Amygdala (tissue), 56 donors: ENCODE measurements at places on chromosomes 4 and X.

DNA sequence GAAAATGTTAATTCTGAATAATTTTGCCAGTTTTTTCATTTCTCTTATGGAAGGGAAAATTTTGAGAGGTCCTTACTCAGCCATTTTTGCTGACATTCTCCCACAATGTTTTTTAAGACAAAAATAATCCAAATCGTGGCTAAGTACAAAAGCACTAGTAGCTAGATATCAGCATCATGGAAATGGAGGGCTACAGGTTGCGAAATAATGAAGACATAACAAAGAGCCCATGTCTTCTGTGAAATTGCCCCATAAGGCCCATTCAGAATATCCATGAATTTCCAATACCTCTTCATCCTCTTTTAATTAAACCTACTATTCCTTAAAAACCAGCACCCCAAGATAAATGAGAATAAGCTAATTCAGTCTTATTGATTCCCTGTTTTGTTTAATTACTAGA, 107.4 kb downstream of the HNRNPD start:
- DNase-seq, result no peak

DNA sequence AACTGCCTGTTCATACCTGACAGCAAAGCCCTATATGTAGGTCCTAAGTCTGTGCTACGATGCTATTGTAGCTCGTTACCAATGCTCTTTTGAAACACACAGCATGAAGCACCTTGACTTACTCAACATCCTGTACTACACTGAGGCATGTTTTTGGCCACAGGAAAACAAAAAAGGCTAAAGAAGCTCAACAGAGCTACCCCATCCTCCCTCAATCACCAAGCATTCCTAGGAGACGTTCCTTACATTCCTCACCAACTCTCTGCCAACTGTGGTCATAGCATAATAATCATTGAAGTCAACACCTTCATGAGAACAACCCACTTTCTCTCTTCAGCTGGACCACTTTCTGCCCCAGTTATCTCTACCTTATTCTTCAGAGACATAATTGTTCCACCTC, 73.7 kb upstream of the SLC25A43 start:
- DNase-seq, result no peak

- no peak for DNase-seq
These were observed 132.3 kb downstream of the NDST4 start for GRCh38 chr4:114980932-114981708.

- DNase-seq, result no peak
These were observed 72.0 kb downstream of the PRPS1 start for GRCh38 chrX:107700317-107700774.

- no peak for DNase-seq
These were observed 69.3 kb downstream of the ABCB7 start for GRCh38 chrX:75086731-75087195.

- no peak for DNase-seq
These were observed 16.3 kb upstream of the MAOB start for GRCh38 chrX:43898406-43899035.

- no peak for DNase-seq
These were observed 89.5 kb downstream of the TASL start for GRCh38 chrX:30488092-30488491.

DNA sequence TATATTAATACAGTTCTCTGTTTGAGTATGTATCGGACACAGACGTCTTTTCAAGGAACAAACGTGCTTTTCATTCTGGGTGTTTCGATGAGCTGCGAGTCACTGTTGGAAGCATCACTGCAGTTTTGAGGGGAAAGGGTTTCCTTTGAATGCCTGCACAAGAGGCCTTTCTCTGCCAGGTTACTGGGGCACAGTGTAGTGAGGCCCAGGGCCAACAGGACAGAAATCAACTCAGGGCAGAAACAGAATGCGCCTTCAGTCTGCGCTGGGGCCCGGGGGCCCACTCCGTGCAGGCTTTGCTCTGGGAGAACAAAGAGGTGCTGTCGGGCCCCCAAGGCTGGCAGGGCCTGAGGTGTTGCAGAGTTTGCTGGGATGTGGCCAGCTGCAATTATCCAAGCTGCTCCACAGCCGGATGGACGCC, 2.3 kb upstream of the PPP2R3B start:
- DNase-seq, result peak; percentile 67

- DNase-seq, result peak; percentile 3
These were observed at the start of gene ARHGEF9 for GRCh38 chrX:63784902-63785707. ARHGEF9 (minus strand) TSS chrX:63785214; CDS start chrX:63785145, 69 bp downstream.

DNA sequence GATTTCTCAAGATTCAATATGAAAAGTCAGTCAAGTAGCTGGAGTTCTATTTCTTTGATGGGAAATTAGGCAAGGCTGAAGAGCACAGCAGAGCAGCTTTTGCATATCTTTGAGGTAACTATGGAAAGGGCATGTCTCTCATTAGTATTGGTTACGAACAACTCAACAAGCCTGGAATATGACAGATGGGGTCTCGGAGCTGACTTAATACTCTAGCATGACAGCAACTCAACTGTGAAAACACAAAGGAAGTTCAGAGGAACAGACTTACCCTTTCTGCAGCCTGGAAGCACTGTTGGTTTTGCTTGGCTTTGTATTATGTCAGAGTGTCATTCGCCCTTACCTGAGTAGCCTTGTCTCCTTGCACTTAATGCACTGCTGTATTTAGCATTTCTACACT, 79.9 kb upstream of the AADAT start:
- DNase-seq, result no peak

- no peak for DNase-seq
These were observed 63.0 kb upstream of the TRIM2 start for GRCh38 chr4:153141238-153141637.

DNA sequence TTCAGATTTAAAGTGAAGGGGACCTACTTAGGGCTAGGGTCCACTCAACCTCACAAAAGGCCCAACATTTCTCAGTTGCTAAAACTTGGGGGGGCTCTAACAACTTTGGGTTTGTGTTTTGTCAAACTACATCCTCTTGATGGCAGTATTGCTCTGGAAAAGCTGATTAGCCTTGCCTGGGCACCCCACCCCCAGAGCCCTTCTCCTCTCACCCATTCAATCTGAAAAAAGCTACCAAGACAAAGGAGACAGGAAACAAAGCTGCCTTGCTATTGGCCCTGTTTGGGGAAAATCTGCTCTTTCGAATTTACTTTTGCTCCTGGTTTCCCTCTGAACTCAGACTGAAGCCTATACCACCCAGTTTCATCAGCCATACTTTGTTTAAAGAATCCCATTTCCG, 195.2 kb upstream of the STK26 start:
- peak; percentile 19 for DNase-seq

- DNase-seq, result no peak
These were observed 286.8 kb upstream of the VCX3A start for GRCh38 chrX:6821730-6822129.

GRCh38 chr4:25769251-25769650, 93.5 kb downstream of the SEL1L3 start:
- DNase-seq, result no peak

- no peak for DNase-seq
These were observed 570.3 kb downstream of the ADGRL3 start for GRCh38 chr4:61770456-61770855.

DNA sequence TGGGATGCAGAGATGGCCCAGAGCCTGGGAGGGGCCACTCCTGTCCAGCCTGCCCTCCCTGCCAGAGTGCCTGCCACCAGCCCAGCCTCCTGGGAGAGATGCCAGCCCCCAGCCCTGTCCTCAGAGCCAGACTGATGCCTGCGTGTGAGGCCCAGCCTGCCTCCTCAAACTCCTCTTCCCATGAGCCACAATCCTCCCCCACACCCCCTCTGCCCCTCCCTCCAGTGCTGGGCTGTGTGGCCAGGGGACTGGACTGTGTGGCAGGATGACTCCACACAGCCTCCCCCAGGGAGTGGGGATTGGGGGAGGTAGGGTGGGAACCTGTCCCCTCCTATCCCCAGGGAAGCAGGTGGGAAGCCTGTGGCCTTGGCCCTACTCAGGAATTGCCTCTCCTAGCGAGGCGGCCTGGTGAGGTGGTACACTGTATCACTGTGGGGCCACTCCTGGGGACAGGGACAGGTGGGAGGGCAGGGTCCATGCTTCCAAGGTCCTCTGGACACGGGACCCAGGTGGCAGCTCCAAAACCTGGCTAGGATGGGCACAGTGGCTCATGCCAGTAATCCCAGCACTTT, 4.3 kb upstream of the SH3BP2 start:
- peak; percentile 52 for DNase-seq

DNA sequence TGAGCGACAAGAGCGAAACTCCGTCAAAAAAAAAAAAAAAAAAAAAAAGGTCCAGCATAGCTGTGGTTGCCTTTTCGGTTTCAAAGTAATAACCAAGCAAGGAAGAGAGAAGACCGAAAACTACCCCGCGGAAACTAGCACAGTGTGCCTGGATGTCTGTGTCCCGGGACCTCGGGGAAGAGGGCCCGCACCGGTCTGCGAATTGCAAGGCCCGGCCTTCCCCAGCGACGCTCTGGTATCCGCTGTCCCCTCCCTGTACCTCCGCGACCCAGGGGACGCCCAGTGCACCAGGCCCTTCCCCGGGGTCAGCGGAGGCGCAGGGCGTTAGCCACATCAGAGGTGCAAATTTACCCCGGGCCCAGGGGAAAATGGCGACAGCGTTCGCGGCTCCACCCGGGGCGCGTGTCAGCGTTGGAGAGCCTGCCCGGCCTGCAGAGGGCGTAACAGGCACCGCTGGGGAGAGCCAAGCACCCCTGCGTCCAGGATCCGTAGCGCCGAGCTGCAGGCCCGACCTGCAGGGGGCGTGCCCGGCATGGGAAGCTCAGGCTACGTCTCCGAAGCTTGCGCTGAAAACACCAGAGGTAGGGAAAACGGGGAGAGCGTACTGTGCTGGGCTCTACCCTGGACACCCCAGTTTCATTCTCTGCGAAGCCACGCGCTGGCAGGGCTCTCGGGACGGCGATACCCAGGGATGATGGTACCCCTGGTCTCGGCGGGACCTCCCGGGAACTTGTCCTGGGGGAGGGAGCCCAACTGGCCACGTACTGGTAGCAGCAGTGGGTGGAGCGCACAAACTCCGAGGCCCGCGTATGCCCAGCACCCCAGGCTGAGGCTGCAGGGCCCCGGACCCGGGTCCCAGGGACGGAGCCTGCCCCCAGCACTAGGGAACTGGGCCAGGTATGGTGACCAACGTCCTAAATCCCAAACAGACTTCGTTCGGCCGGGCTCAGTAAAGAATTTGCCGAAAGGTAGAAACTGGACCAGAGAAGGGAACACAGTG, 16.2 kb downstream of the NKX6-1 start:
- no peak for DNase-seq

DNA sequence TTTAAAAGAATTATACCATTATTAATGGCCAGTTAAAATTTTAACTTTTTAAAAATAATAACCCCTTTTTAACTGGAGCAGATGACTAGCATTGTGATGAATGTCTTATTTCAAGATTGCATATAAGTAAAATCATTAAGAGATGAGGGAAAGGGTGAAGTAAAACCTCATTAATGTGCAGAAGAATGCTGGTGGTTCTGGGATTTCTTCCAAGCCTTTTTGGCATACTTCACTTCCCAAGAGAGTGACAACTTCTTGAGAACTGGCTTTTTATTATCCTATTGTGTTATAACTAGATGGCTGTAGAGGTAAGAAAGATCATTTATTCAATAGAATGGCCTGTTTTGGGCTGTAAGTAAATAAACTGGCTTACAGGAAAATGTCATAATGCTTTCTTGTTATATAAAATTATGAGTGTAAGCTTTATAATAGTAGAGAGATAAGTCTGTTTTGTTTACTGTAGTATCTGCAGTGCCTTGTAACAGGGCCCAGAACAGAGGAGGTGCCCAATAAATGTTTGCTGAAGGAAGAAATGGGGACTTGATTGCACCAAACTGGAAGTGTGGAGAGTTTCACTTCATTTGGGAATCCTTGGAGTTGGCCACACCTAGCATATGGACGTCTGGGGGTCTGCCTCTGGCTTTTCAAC, 242.9 kb upstream of the PITX2 start:
- no peak for DNase-seq

DNA sequence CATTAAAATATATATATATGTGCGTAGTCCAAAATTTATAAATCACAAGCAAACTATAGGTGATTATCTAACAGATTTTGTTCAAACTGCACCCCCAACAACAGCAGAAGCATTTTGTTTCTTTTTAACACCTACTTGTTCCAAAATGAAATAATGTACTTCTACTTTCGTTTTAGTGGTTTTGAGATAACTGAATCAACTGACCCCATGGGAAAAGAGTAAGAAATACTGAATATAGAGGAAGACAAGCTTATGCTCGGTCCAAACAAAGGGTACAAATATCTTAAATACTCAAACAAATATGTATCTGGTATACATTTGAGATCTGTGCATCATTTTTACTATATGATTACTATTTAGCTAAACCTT, 22.4 kb downstream of the MAP7D3 start:
- DNase-seq, result no peak

- no peak for DNase-seq
These were observed 913.4 kb downstream of the RPA4 start for GRCh38 chrX:97797076-97797475.

- DNase-seq, result no peak
These were observed 226.9 kb downstream of the ARHGAP24 start for GRCh38 chr4:85701861-85702321.

DNA sequence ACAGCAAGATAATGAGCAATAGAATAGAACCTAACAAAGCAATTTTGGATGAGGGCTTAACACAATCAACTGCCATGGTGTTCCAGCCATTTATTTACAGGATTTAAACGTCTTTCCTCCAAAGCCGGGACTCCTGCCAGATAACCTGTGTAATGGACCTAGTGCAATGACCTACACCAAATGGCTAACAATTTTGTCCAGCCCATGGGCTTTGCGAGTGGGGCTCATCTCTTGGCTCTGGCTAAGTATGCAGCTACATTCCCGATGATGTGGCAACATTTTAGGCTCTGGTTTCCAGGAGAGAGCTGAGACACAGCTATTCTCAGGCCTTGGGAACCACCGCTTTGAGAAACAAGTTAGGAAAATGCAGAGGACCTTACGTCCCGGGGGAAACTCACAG, 822.3 kb upstream of the FTHL17 start:
- DNase-seq, result no peak

DNA sequence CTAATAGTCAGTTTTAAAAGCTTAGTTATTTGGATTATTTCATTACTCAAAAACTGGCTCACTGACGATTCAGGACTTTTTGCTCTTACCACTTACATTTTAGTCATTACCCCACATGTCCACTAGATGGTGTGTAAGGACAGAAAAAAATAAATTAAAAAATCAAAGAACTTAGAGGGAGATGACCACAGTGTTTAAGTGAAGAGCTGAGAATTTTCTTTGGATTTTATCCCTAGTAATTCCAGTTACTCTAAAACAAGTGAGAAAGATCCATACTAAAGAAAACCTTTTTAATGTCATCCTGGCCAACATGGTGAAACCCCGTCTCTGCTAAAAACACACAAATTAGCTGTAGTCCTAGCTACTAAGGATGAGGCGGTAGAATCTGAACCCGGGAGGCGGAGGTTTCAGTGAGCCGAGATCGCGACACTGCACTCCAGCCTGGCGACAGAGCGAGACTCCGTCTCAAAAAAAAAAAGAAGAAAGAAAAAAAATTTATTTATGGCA, 26.4 kb upstream of the TMPRSS11B start:
- DNase-seq, result no peak

DNA sequence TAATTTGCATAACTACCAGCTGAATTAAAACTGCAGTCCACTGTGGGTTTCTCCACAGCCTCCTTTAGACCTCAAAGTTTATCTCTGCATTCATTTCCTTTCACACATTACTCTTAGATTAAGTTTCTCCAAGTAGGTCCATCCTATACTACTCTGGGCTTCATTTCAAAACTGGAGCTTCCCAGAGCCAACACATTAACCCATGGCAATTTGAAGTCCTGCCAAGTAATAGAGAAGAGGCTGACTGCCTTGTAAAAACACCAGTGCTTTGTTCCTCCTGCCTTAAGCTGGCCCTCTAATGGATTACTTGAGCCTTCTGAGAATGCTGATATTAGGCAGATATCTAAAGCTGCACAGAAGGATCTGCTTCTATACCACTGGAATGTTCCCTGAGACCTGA, 997.2 kb upstream of the SLIT2 start:
- DNase-seq, result no peak
